ENCODE measurements at places on chromosomes 7 and 10.

- H3K36me3 ChIP-seq: no peaks in the 10 kb centered on the region
- H3K27me3 ChIP-seq: peaks cover 26% of the 10 kb centered on the region
- H3K4me1 ChIP-seq: no peaks in the 10 kb centered on the region
- H3K4me3 ChIP-seq: no peak overlapping the region
Measured at GRCh38 chr10:125442856-125443540, 240.0 kb downstream of the TEX36 start.

- H3K4me3 ChIP-seq: no peak overlapping the region
- H3K4me1 ChIP-seq: peaks cover 66% of the 10 kb centered on the region
- H3K36me3 ChIP-seq: peaks cover 6% of the 10 kb centered on the region
- no peak for DNase-seq
- no peak overlapping the region for H3K27ac ChIP-seq
Measured at GRCh38 chr10:32943854-32944661, 14.0 kb downstream of the ITGB1 start.

- H3K27ac ChIP-seq: no peak overlapping the region
- no peaks in the 10 kb centered on the region for H3K4me1 ChIP-seq
- no peaks in the 10 kb centered on the region for H3K36me3 ChIP-seq
- no peak overlapping the region for H3K4me3 ChIP-seq
- no peak for DNase-seq
Measured at GRCh38 chr7:28613262-28613661, 200.9 kb downstream of the CREB5 start.

DNA sequence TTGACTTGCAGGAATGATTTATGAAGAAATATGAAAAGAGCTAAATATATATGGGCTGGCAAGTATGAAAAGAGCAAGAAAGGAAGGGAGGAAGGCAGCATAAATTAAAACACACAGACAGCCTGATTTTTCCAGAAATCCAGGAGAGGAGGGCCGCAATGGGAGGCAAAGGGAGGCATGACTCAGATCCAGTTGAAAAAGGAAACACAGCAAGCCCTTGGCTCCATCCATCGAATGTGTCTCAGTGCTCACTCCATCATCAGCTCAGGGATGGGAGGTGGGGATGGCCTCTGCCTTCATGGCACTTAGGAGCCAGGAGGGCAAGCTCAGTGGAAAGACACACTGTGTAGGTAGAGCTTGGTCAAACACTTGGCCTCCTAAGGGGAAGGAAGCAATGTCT, 75.7 kb upstream of the PDZD8 start:
- no peak overlapping the region for H3K27ac ChIP-seq
- H3K4me1 ChIP-seq: no peaks in the 10 kb centered on the region
- peaks cover 69% of the 10 kb centered on the region for H3K27me3 ChIP-seq
- DNase-seq: no peak
- no peak overlapping the region for H3K4me3 ChIP-seq
- peaks cover 3% of the 10 kb centered on the region for H3K36me3 ChIP-seq

DNA sequence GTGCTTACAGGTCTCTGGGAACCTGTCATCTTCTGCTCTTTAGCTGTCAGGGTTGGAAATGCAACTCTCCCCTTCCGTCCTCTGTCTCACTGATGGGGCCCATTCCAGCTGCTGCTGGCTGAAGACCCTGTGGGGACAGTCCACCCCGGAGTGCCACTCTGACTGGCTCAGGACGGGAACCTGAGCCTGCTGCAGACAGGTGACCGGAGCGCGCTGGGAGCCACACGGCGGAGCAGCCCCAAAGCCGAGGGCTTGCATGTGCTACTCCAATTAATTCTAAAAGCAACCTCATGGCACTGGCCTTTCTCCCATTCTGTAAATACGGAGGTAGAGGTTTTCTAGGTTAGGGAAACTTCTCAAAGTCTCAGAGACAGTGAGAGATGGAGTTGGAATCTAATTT, 223.5 kb upstream of the PITRM1 start:
- no peaks in the 10 kb centered on the region for H3K4me1 ChIP-seq
- no peak overlapping the region for H3K27ac ChIP-seq
- H3K36me3 ChIP-seq: no peaks in the 10 kb centered on the region
- H3K27me3 ChIP-seq: peaks cover 24% of the 10 kb centered on the region

DNA sequence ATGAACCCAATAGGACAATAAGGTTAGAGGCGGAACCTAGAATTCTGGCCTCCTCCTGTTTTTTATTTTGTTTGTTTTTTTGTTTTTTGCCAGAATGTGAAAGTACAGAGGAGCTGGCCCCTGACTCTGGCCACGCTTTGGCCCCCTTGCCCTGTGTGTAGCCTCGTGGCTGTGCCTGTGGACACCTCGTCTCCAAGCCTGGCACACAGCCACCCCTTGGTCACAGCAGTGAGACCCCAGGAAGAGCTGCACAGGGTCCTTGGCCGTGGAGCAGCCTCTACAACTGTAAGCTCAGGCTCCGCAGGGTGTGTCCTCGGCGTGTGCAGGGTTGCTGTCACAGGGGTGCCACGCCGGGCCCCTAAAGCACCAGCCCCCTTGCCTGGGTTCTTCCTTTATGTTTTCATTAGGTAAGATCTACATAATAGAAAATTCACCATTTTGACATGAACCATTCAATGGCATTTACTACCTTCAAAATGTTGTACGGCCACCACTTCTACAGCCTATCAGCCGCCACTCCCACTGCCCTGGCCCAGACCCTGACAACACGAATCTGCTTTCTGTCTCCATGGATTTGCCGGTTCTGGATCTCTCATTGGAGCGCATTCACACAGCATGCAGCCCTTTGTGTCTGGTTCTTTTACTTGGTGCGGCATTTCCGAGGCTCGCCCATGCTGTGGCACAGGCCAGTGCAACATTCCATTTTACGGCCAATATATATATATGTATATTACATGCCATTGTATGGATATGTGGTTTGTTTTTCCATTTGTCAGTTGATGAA, 51.0 kb downstream of the AMZ1 start:
- no peaks in the 10 kb centered on the region for H3K27me3 ChIP-seq
- H3K36me3 ChIP-seq: peaks cover 3% of the 10 kb centered on the region
- peaks cover 15% of the 10 kb centered on the region for H3K4me1 ChIP-seq
- no peak overlapping the region for H3K4me3 ChIP-seq
- DNase-seq: no peak
- H3K27ac ChIP-seq: no peak overlapping the region

DNA sequence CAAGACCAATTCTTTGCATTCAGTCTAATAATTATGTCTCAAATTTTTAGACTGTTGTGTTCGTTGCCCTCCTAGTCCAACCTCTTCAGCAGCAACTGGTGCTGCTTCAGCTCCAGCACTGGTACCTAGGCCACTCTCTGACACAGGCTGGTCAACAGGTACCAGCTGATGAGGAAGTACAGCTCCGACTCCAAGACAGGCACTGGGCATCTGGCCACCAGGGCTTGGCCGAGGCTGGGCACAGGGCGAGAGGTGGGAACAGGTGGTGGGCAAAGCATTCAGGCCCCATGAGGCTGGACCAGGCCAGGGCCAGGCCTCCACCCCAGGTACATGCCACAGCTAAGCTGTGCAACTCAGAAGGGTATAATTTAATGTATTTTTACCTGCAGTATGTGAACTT, 151.5 kb upstream of the AGR3 start:
- H3K27ac ChIP-seq: no peak overlapping the region
- no peaks in the 10 kb centered on the region for H3K4me1 ChIP-seq
- peaks cover 10% of the 10 kb centered on the region for H3K27me3 ChIP-seq
- DNase-seq: no peak

DNA sequence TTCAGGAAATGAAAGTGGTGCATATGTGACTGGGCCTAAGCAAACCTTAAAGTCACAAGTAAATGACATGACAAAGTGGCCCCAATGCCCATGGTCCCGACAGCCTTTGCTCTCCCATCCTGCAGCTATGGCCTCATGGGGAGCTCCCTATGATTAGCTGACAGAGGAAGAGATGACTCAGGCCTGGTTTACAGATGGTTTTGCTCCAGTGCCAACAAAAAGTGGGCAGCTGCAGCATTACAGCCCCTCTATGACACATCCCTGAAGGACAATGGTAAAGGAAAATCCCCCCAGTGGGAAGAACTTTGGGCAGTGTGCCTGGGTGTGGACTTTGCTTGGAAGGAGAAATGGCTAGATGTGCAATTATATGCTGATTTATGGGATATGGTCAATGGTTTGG, 105.1 kb upstream of the ADCY1 start:
- H3K4me3 ChIP-seq: no peak overlapping the region
- H3K27ac ChIP-seq: no peak overlapping the region
- no peaks in the 10 kb centered on the region for H3K4me1 ChIP-seq
- no peaks in the 10 kb centered on the region for H3K36me3 ChIP-seq

GRCh38 chr10:63586043-63586442, 64.8 kb downstream of the REEP3 start:
- no peak overlapping the region for H3K27ac ChIP-seq
- no peaks in the 10 kb centered on the region for H3K27me3 ChIP-seq
- H3K4me3 ChIP-seq: no peak overlapping the region
- no peak for DNase-seq
- peaks cover 2% of the 10 kb centered on the region for H3K36me3 ChIP-seq

DNA sequence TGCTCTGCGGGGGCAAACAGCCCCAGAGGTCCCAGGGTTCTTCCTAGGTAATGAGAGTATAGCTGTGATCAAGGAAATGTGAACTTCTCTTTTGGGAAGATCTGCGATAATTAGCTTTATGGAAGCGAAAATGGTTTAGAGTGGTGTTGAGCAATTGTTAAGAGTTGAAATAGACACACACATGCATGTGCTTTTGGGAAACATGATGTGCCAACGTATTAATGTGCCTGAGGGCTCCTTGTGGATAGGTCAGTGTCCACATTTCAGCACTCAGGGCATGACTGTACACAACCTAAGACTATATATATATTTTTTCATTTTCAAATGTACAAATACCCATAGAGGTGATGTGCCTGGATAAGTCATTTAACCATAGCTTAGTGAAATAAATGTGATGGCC, 67.0 kb downstream of the GSDME start:
- H3K27ac ChIP-seq: no peak overlapping the region
- no peak for DNase-seq
- no peaks in the 10 kb centered on the region for H3K27me3 ChIP-seq
- H3K4me3 ChIP-seq: no peak overlapping the region
- H3K4me1 ChIP-seq: peaks cover 6% of the 10 kb centered on the region
- peaks cover 10% of the 10 kb centered on the region for H3K36me3 ChIP-seq

DNA sequence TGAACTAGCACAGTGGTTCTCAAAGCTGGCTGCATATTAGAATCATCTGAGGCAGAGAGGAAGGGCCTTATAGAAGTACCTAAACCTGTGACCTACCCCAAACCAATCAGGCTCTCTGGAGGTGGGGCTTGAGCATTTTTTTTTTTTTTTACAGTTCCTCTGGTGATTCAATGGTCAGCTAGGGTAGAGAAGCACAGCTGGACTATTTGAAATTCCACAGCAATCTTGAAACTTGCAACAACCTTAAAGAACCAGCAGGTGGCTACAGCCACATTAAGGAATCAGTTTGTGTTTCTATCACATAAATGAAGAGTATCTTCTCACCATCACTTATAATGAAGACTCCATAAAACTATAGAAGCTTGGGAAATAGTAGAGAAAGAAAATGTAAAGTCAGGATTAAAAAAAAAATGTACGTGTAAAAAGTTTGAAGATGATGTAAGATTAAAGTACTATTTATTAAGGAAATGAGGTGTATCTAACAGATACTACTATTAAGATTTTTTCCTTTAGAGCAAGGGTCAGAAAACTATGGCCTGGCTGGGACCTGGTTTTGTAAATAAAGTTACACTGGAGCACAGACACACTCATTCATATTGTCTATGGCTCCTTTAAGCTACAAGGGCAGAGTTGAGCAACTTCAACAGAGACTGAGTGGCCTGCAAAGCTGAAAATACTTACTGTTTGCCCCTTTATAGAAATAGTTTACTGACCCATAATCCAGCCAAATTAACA, 3.8 kb downstream of the RTKN2 start:
- no peak overlapping the region for H3K27ac ChIP-seq
- peaks cover 13% of the 10 kb centered on the region for H3K4me1 ChIP-seq
- peaks cover 16% of the 10 kb centered on the region for H3K27me3 ChIP-seq
- no peak overlapping the region for H3K4me3 ChIP-seq
- no peak for DNase-seq

GRCh38 chr10:971613-972012, 16.6 kb upstream of the GTPBP4 start:
- no peak overlapping the region for H3K27ac ChIP-seq
- no peak for DNase-seq
- H3K27me3 ChIP-seq: peaks cover 32% of the 10 kb centered on the region
- H3K36me3 ChIP-seq: peaks cover 2% of the 10 kb centered on the region

DNA sequence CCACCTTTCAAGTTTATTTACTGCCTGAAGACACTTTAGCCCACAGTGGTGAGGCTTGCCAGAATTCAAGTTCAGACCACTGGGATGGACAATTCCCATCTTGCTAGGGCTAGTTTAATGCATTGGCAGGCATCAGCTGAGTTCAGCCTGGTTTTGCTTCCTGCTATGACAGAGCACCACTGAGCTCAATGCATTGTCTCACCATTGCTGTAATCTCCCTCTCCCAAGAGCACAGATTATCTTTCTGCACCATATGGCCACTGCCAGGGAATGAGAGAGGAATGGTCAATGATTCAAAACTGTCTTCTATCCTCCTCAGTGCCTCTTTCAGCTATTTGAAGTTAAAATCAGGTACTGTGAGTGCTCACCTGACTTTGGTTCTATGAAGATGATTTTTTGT, 160.8 kb downstream of the XPNPEP1 start:
- H3K27ac ChIP-seq: no peak overlapping the region
- peaks cover 23% of the 10 kb centered on the region for H3K27me3 ChIP-seq
- no peaks in the 10 kb centered on the region for H3K36me3 ChIP-seq
- H3K4me1 ChIP-seq: no peaks in the 10 kb centered on the region
- DNase-seq: no peak
